ENCODE measurements at places on chromosomes 12 and 14.

- DNase-seq, result no peak
Observed at GRCh38 chr12:30953257-30953656, 26.7 kb downstream of the TSPAN11 start.

DNA sequence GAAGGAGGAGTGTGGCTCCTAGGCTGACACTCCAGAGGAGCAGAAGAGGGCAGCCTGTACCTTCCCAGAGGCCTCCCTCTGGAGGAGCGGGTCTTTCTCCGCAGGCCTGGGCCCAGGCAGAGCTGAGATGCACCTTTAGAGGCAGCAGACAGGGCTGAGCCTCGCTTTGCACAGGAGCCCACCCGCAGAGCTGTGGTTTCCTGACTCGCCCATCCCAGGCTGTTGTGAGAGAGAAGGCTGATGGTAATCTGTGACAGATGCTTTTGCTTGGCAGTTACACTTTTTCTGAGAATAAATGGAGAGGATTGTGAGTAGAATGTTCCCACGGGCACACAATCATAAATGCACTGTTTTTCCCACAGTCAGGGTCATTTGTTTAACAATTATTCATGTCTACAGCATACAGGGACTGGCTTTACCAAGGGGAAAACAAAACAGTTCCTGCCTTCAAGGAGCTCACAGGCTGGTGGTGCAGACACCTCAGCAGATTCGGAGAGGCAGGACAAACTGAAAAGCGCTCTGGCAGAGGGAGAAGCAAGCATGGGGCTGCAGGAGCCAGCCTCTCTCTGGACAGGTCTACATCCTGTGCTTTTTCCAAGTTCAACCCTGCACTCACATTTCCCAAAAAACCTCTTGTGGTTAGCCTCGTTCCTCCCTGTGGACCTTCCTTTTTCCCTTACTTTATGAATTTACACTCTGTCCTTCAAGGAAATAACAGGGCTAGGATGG is 13.9 kb downstream of the EVL start:
- peak; percentile 90 for DNase-seq

DNA sequence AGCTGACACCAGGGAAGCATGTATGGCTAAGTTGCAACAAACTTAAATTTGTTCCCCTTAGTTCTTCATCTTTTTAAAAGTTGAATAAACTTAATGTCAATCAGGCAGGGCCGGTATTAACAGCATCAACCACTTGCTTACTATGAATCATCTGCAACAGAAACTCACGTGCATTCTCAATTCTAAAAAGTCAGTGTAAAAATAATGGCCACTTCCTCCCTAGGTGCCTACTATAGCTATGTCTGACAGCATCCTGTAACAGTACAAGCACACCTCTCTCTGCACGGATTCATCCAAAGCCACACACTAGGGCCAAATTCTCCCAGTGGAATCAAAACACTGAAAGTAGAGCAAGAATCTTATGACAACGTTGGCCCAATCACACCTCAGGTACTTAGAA is 48.6 kb downstream of the PPP1R36 start:
- no peak for DNase-seq

GRCh38 chr12:111034083-111034885 is 113.9 kb upstream of the MYL2 start:
- no peak for DNase-seq

GRCh38 chr12:65854629-65855028 is 30.3 kb downstream of the HMGA2 start:
- DNase-seq, result peak; percentile 39

DNA sequence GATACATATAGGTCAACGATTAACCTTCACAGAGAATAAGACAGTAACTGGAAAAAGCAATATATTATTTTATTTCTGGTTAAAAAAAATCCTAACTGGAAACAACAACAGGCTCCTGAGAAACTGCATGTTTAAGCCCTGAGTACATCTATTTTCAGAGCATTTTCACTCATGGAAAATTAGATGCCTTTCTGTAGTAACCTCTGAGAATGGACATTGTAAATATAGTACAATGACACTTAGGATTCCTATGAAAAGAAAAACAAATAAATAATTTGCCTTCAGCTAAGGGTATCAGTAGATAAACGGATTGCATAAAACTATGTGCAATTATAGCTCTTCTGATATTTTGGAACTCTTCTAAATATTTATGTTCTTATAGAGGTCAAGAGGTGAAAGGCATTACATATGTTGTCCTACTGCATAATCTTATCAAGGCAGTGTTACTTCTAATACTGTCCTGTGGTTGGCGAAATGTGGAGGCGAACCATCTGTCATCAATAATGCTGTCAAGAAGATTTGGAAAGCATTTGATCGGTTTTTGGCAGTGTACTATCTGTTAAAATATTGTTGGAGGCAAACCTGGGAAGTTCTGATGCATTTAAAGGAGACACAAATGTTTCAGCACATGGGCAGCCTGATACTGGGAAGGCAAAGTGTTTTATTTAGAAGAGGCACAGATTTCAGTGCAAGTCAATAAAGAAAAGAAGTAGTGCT is 381.8 kb downstream of the BTG1 start:
- peak; percentile 7 for DNase-seq

GRCh38 chr14:104343690-104344640 is 205.6 kb downstream of the KIF26A start:
- no peak for DNase-seq

- DNase-seq, result no peak
Observed at GRCh38 chr14:72352012-72352411, 419.8 kb downstream of the RGS6 start.

GRCh38 chr12:51326698-51327439 is 2.9 kb upstream of the BIN2 start:
- peak; percentile 66 for DNase-seq

- DNase-seq, result no peak
Observed at GRCh38 chr14:101173698-101174521, 270.4 kb upstream of the RTL1 start.

DNA sequence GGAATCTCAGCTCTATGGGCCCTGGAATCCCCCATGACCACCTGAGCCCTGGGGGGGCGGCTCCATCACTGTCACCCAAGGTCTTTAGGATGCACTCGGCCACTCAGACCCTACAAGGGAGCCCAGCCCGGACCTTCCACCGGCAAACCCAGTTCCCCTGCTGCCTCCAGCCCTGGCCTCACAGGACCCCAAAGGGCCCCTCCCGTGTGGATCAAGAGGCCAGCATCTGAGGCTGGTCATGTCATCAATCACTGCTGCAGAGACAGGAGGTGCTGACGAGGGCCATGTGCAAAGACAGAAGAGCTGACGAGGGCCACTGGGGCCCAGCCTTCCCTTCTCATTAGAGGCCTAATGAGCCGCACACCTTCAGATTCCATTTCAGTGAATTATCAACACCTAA is 39.0 kb upstream of the SFSWAP start:
- no peak for DNase-seq

GRCh38 chr12:10101042-10101579 is 2.3 kb upstream of the CLEC1A start:
- DNase-seq, result peak; percentile 64

DNA sequence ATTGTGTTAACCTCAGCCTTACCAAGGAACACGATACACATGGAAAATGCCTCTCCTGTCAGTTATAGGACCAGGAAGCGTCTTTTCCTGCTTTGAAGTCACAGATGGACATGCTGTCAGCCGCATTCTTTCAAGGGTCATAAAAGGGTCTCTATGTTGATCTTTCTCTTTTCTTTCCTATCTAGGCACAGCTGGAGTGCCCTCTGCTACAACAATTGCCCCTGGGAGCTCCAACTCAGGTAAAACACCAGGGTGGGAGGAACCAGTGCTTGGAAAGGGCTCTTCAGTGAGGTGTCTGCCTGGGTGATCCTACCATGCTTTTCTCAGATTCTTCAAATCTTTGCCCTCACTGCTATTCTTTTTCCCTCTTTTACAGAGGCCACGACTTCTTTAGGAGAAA is 157.4 kb upstream of the CNTN1 start:
- DNase-seq, result no peak

GRCh38 chr12:131491916-131492490 is 218.9 kb upstream of the SFSWAP start:
- no peak for DNase-seq

- no peak for DNase-seq
Observed at GRCh38 chr14:92969430-92969829, 46.5 kb downstream of the CHGA start.

GRCh38 chr14:100292776-100293461 is 13.3 kb downstream of the SLC25A29 start:
- DNase-seq, result no peak

DNA sequence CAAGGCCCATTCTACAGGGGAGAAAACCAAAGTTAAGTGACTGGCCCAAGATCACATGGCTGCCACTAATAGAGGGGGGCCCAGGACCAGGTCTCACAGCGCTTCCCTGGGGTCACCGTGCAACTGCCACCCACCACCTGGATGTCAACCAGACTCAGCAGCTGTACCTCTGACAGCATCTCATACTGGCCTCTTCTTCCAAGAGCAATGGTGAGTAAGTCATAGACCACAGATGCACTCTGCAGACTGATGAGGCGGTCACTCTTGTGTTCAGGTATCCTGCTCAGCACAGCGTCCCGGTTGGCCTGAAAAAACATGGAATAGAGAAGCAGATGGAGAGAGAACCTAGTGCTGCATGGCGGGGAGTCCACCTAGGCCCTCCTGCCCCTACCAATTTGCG is 139.9 kb downstream of the TTC7B start:
- DNase-seq, result no peak

DNA sequence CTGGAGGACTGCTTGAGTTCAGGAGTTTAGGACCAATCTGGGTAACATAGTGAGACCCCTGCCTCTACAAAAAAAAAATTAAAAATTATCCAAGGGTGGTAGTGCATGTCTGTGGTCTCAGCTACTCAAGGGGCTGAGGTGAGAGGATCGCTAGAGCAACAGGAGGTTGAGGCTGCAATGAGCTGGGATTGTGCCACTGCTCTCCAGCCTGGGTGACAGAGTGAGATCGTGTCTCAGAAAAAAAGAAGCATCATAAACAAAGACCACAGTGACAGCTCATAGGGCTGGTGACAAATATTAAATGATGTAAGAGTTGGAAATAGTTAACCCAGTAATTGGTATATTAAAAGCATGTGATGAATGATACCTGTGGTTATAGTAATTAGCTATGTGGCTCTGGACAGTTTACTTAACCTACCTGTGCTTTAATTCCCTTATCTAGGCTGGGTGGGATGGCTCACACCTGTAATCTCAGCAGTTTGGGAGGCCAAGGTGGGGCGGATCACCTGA is 68.0 kb downstream of the GSC start:
- DNase-seq, result no peak

DNA sequence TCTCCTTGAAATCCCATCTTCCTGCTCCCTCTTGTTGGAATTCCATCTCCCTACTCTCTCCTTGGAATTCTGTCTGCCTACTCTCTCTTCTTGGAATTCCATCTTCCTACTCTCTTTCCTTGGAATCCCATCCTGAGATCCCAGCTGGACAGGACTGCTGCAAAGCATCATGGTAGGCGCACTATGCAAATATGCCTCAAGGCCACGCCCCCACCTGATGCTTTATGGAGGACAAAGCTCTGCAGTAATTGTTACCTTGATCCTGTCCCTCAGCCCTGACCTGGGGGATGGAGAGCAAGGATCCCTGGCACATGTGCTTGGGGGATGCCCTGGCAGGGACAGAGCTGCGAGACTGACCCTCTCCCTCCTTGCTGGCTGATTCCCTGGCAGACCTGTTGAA is 185.6 kb downstream of the TBX5 start:
- DNase-seq, result no peak

Measured in fibroblast of upper back skin (primary cell).